Activated CD8-positive, alpha-beta memory T cell treated with anti-CD3 and anti-CD28 coated beads for 4 hours (primary cell): ENCODE measurements at places on chromosomes 12 and 14.

- no peak for DNase-seq
Measured at GRCh38 chr14:97491697-97492096, 694.5 kb downstream of the VRK1 start.

GRCh38 chr12:107320033-107320928, 226.9 kb upstream of the CRY1 start:
- DNase-seq, result peak; percentile 55

- no peak for DNase-seq
Measured at GRCh38 chr14:60643141-60643462, 6.2 kb downstream of the SIX1 start.

DNA sequence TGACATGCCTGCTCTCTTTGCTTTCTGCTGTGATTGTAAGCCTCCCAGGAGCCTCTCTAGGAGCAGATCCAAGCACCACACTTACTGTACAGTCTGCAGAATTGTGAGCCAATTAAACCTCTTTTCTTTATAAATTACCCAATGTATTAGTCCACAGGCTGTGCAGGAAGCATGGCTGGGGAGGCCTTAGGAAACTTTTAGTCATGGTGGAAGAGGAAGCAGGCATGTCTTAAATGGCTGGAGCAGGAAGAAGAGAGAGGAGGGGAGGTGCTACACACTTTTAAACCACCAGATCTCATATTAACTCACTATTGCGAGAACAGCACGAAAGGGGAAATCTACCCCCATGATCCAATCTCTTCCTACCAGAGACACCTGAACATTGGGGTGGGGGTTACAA, 108.9 kb downstream of the DERA start:
- no peak for DNase-seq
